ENCODE measurements at places on chromosomes 7 and 10.

DNA sequence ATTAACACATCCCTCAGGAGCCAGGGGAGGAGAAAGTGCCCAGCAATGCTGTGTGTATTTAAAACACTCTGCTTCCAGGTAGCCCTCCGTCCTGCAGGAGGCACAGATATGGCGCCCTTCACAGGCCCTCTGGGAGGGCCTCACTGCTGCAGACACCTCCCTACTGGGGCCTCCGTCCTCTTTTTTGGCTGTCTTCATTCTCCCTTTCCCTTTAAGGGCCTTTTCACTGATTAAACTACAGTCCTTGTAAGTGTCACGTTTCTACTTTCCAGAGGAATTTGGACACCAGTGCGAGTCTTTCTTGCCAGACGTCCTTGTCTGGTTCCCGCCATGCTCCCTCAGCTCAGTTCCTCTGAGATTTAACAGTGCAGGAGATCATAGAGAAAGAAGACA, 39.7 kb upstream of the MKRN1 start:
- DNase-seq: no peak

DNA sequence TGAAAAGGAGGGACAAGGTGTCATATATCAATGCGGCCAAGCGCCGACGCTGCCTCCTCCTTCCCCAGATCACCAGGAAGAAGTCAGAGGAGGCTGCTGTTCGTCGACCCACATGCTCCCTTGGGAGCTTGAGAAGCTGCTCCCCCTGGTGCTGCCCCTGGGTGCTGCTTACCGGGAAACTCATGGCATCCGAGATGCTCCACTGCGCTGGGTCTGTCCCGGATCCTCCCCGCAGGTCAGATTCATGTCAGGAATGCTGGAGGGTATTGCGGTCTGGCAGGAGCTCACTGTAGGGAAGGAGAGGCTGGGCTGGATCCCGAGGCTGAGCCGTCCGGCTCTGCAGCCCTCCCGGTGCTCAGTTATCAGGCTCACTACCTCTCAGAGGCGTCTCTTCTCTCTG, 123.7 kb upstream of the FAM20C start:
- DNase-seq: no peak

DNA sequence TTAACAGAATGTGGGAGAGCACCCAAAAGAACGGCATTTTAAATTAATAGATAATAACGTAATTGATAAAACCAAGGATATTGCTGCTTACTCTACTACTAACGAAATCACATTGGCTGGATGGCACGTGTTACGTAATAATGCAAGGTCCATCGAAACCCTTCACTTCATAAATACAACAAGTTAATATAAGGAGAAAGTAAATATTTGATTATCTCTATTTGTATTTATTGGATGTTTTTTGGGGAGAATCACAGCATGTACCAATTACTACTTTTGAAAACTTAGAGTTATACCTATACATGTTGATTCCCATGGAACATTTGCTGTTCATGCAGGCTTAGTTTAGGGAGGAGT, 1.6 kb downstream of the PRKG1 start:
- DNase-seq: no peak

- DNase-seq: no peak
Measured at GRCh38 chr10:113000442-113000841, 50.4 kb downstream of the TCF7L2 start.

- DNase-seq: no peak
Measured at GRCh38 chr10:13921941-13922340, 335.2 kb downstream of the PRPF18 start.

DNA sequence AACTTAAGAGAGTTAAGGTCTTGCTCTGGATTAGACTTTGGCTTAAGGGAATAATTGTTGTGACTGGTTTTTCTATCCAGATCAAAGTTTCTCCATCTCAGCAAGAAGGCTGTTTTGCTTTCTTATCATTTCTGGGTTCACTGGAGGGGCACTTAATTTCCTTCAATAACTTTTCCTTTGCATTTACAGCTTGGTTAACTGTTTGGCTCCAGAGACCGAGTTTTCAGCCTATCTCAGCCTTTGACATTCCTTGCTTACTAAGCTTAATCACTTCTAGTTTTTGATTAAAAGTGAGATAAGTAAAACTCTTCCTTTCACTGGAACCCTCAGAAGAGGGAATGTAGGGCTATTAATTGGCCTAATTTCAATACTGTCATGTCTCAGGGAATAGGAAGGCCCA, 76.4 kb downstream of the LARP4B start:
- no peak for DNase-seq

DNA sequence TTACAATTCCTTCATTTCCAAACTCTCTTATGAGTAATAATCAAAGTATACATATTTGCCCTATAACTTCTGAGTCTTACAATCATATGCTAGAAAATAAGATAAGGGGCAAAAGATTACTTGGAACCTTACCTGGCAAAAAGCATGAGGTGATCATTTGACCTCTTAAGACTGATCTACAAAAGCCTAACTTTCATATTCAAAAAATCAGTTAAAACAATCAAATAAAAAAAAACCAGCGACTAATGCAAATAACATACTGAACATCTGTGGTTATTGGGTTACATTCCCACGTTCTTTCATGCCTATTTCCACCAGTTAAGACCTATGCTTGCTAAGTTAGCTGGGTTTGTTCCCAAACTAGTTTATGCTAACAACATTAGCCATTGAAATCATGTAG, 187.6 kb downstream of the RNF133 start:
- DNase-seq: no peak

GRCh38 chr7:121002757-121003200, 14.3 kb downstream of the CPED1 start:
- DNase-seq: no peak

All from NCI-H2227 treated with DMSO at 0.1 percent for 48 hours (cell line).